Dermis microvascular lymphatic vessel endothelial cell (primary cell): ENCODE measurements at places on chromosomes 3 and 15.

DNA sequence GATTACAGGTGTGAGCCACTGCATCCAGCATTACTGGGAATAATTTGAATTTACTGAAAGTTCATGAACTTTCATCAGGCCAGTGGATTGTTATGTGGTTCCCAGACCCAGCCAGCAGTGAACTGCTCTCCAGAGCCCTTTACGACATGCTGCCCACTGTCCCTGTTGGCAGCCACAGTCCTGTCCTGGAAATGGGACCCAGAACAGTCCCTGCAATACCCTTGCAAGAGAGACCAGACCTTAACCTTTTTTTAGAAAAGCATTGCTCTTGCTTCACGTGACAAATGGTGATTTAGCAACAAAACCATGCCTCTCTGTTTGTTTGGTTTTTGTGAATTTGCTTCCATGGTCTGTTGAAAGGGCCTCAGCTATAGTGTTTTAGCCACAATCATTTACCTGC is 367.3 kb upstream of the C2CD4B start:
- DNase-seq = no peak

- peak; percentile 55 for DNase-seq
Measured at GRCh38 chr15:90266061-90266431, 574 bp downstream of the NGRN start.

- DNase-seq = no peak
Measured at GRCh38 chr15:71079208-71080044, 35.8 kb upstream of the THSD4 start.

DNA sequence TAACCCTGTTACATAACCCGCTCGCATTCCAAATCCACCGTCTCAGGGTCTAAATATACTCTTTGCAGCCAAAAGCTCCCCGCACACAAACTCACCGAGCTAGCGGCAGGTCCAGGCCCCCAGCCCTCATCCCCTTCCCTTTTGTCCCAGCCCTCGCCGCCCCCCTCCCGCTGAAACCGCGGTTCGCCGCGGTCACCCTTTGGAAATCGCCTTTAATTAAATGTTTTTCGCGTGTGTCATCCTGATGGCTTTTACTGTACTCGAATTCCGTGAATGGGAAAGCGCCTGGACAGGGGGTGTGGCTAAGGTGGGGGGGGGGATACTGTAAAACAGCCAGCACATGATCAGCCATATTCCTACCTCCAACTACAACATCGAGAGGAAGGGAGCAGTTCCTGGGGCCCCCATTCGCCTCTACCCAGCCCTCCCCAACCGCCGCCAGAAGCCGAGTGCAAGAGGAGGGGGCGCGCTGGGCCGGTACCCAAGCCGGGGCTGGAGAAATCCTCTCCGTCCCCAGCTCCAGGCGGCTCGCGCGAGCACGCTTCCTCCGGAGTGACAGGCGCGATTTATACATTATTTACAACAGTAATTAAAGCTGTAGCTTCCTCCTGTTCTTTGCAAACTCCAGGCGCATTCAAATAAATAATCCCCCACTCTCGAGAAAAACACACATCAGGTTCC is 1.7 kb downstream of the RORA start:
- peak; percentile 31 for DNase-seq

- DNase-seq = no peak
Measured at GRCh38 chr15:69532066-69532465, 79.4 kb downstream of the RPLP1 start.
